ENCODE measurements at places on chromosomes 5 and 9.

- DNase-seq, result no peak
Observed at GRCh38 chr9:127873886-127874285, 3.6 kb downstream of the AK1 start.

- no peak for DNase-seq
Observed at GRCh38 chr5:73447530-73448462, 781 bp downstream of the FOXD1 start.

GRCh38 chr9:117494401-117495090 is 79.7 kb upstream of the ASTN2 start:
- no peak for DNase-seq

GRCh38 chr5:133652951-133653759 is 40.8 kb upstream of the FSTL4 start:
- DNase-seq, result no peak

- no peak for DNase-seq
Observed at GRCh38 chr5:157446412-157446935, 13.5 kb upstream of the NIPAL4 start.

- DNase-seq, result no peak
Observed at GRCh38 chr5:7078101-7078500, 317.8 kb upstream of the ADCY2 start.

- no peak for DNase-seq
Observed at GRCh38 chr5:88876714-88877113, 6.3 kb downstream of the MEF2C start.

DNA sequence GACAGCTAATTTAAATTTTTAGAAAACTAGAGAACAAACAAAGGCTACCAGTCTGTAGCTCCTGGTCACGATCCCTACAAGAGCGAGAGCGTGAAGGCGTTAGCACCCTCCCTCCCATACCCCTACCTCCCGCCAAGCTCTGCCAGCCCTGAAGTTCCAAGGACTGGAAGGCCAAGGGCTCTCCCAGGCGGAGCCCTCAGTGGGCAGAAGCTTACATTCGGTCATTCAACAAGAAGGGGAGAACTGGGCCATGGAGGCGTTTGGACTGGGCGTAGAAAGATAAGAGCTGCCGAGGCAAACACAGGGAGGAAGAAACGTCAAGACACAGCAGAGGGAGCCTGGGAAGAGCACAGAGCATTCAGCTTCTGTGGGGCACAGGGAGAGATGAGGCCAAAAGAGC is 3.0 kb downstream of the MXD3 start:
- DNase-seq, result no peak

DNA sequence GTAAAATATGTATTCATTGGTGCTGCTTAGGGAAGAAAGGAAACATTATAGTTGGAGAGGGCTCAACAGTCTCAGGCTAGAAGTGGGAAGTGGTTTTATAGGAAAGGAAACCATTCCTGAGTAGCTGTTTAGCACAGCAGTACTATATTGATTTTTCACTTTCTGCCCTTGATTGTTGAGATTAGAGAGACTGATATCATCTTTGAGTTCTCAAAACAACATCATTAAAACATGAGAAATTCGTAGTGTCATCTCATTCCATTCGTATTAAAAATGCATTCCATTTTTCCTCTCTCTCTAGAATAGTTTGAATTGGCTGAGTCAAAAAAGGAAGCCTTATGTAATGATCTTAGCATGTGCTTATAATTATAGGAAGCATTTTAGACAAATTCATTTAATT is 14.1 kb downstream of the POLR3G start:
- no peak for DNase-seq

DNA sequence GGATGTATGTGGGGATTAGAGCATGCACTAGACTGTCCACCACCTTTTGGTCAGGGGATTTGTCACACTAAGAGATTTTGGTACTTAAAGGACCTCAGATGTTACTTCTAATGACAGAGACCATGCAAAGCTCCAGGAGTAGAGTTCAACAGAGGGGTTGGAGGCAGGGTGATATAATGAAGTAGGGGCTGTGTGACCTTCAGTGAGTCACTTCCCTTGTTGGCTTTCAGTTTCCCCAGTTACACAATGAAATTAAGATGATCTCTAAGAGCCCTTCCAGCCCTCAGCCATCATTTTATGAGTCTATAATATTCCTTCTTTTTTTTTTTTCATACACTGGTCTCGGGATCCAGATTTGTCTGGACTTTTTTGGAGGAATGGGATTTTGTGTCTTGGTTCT is 26.8 kb downstream of the GLRA1 start:
- DNase-seq, result no peak

DNA sequence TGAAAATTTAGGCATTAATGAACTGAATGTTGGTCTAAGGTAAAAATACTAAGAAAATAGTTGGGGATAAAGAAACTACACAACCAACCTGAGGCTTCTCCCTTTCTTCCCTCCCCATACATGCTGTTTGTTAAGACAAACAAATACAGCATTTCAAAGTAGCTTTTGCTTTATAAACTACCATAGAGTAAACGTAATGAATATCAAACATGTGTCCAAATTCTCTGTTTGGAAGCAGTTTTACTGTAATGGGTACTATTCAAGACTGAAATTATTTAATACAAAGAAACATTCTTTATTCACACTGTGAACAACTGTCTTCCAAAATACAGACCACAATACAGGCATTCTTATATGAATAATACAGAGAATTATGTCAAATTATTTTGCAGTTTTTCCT is 52.0 kb downstream of the SLC44A1 start:
- DNase-seq, result no peak
